ENCODE measurements at places on chromosomes 16 and 17.

- DNase-seq: no peak
Measured at GRCh38 chr17:58314706-58315015, 13.9 kb downstream of the TSPOAP1 start.

GRCh38 chr16:50844840-50845239 lies 103.0 kb downstream of the CYLD start:
- no peak for DNase-seq

- no peak for DNase-seq
Measured at GRCh38 chr17:43945074-43945829, 3.0 kb upstream of the PPY start.

- no peak for DNase-seq
Measured at GRCh38 chr16:57844416-57845030, 42.2 kb upstream of the KIFC3 start.
